ENCODE measurements at places on chromosomes 6 and 20.

GRCh38 chr6:28566527-28567252, 41.0 kb downstream of the GPX5 start:
- DNase-seq, result no peak

DNA sequence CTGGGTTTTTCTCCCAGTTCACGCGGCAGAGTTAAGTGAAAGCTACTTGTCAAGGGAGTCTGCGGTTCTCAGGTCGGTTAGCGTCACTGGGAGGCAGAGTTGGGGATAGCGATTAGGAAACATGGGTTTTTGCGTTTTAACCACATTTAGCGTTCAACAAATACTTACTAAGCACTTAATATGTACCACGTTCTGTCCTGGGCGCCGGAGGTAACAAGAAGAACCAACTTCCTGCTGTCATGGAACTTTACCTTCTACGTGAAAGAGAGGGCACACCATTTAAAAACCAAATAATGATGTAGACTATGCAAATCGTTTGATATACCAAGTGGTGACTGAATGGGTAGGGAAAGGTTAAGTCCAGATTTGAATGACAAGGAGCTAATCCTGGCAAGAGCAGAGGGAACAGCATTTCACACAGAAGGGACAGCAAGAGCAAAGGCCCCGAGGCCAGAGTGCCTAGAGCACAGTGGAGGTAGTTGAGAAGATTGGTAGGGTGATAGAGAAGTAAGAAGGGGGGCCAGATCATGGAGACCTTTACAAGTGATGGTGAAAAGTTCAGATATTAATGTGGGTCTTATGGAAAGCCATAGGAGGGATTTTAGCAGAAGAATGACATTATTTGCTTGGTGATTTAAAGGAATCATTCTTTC, 744 bp downstream of the RIOK1 start:
- DNase-seq, result no peak

GRCh38 chr6:54768494-54768893, 78.1 kb upstream of the FAM83B start:
- peak; percentile 46 for DNase-seq

DNA sequence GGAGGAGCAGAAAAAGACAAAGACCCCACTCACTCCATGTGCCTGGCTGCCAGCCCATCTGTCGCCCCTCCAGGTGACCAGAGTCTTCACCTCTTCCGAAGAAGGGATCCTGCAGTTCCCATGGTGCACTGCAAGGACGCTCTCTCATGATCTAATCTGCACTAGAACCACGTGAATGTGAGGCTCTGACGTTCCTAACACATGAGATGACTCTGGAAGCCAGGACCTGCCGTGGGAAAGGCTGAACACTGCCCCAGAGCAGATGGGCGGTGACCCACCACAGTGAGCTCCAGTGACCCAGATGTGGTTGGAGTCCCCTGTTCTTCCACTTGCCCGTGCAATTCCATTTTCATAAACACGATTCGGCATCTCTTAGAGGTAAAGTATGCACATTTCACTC, 39.6 kb upstream of the PDE10A start:
- no peak for DNase-seq

DNA sequence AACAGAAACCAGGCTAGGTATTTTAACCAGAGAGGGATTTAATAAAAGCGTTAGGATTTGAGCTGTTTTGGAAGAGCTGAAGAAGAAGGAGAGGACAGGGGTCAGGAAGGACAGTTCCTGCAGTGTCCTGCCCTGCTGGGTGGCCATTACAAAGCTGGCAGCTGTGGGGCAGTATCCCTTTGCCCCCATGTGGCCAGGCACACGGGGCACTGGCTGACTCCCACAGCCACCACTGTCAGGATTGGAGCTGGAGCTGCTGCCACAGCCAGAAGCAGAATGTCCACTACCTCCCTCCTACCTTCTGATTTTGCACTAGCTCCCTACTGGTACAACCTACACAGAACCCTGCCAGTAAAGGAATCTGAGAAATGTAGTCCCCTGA, 46.5 kb downstream of the SLC22A3 start:
- DNase-seq, result no peak

- no peak for DNase-seq
These were observed 23.1 kb upstream of the TMEM244 start for GRCh38 chr6:129884211-129884610.

DNA sequence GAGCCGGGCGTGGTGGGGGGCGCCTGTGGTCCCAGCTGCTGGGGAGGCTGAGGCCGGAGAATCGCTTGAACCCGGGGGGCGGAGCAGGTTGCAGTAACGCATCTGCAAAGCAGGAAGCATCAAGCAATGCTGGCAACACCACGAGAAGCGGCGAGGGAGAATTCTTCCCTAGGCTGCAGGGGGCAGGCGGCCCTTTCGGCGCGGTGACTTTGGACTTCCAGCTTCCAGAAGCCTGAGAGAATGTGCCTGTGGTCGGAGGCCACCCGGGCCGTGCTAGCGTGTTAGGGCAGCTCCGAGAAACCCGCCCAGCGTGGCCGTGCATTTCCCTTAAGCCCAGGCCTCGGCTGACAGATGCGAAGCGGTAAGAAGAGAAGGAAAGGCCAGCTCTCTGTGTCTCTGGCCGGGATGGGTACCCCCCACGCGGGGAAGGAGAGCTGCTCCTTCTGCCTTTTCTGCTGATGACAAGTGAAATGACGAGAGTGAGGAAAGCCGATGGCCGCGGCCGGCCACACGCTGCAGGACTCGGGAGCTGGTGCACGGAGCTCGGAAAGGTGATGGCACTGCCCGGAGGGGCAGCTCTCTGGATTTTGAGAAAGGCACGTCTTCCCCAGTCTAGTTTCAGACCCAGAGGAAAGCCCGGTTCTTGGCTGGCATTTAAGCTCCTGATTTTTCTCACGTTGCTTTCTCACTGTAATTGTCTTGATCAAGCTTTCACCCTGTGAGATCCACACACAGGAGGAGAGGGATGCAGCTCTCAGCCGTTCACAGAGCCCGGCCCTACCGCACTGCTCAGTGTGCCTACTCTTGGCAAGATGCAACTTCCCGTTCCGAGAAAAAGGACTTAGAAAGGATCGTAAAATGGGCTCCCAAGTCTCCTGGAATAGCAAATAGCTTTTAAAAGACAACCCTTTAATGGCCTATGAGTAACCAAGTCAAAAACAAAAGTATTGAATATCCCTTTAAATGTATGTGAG, 68.3 kb upstream of the EXOC2 start:
- DNase-seq, result no peak

DNA sequence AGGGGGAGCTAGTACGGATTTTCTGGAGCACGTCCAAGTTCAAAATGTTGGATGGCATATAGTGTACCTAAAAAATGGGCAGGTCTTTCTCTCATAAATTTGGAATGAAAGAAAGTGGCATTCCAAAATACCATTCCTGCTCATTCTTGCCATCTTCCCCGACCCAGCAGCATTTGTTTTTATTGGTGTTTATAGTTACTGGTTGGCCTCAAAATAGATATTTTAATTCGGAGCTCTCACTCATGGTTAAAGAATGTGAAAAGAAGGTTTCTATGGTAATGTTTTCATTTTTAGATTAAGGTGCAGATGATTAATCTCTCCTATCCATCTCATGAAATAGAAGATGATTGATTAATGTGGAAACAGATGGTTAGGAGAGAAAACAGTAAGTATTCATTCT, 204.5 kb downstream of the HIVEP2 start:
- DNase-seq, result no peak

GRCh38 chr20:22063753-22064152, 358.3 kb downstream of the PAX1 start:
- no peak for DNase-seq

DNA sequence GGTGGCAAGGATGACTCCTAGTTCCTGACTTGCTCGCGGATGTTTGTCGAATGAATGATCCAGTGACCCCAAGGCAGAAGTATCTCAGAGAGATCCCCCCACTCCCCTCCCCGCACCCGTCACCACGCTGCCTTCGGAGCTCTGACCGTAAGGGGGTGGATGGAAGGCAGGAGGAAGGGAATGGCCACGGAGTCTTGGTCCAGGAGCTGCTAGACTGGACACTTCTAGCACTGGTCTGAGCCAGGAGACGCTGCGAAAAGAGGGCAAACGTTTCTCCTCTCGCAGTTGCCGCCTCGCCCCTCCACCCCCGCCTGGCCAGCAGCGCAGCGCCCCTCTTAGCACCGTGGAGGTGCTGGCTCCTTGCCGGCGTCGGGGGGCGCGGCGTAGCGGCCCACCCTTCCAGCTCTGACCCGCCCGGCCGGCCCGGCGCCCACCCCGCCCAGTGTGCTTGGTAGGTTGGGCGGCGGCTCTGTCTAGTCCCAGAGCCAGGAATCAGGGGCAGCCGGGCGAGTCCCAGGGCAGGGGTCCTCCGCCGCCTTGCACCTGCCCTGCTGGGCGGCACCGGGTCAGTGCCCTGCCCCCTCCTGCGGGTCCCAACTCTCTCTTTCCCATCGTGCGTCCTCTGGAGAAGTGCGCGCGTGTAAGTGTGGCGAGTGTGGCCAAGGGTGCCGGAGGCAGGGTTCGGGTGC, 2.4 kb upstream of the DBNDD2 start:
- DNase-seq, result peak; percentile 46

DNA sequence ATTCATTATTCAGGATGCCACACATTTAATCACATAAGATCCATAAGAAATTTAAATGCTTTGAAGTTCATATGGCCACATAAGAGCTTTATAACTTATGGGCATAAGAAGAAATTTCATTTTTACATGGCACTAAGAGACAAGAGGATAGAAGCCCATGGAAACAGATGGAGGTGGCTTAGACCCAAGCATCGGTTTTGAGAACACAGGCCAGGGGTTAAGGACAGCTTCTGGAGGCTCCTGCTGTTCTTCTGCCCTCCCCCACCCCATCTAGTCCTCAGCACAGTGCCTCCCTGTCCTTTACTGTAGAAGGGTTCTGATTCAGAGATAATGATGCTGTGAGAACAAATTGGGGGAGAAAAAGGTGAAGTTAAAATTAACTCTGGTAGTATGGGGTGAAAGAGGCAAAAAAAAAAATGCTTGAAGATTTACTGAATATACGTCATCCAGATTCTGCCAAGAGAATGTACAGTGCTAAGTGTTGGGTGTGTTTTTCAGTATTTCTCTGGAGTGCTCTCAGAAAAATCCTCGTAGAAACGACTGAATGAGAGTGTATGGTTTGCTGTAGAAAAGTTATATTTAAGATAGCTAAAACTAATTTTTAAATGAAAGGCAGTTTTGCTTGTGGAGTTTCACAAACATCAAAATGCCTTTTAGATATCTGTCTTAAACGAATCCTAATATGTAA, 539.7 kb downstream of the QKI start:
- no peak for DNase-seq

DNA sequence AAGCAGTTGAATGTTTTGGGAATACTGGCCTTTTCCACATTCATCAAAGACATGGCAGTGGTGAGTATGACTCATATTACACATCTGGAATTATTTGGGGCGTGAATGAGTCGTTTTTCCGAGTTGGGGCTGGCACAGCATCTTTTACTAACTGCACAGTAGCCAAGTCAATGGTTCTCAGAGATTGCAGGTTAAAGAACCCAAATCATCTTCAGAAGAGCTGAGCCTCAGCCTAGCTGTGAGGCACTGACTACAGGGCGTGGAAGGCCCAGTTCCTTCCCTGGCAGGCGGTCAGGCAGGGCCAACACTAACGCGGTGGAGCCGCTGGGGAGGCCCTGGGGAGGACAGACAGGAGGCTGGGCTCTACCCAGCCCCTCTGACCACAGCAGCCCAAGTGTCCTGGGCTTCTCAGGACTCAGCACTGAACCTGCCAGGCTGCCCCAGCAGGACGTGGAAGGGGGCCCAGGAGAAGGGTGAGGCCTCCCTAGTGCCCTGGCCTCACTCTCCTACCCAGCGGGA, 20.1 kb upstream of the HELZ2 start:
- no peak for DNase-seq

- DNase-seq, result no peak
These were observed 93.7 kb downstream of the UBE3D start for GRCh38 chr6:82971877-82972460.

DNA sequence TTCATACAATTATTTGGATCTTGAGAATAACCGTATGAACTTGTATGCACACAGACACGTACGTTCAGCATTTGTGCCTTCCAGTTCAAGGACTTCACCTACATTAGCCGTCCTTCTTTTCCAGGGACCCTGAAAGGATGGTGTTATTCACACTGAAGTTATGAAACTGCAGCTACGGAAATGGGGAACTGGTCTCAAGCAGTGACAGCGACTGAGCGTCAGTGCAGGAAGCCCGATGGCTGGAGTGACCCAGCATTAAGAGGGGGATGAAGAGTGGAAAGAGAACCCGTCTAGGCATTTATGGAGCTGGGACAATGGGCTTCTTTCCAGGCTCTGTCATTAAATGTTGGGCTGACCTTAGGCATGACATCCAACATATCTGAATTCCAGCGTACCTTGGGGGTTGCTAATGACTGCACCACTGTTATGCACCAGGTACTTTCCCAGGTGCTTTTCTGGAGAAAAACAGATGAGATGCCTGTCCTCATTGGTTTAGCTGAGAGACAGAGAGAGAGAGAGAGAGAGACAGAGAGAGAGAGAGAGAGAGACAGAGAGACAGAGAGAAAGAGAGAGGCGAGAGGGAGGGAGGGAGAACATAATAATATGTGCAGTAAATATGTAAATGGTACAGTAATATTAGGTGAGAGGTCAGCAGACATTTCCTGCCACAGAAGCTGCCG, 204.7 kb upstream of the EXOC2 start:
- no peak for DNase-seq

Measured in large intestine (tissue), 12 donors.